ENCODE measurements at places on chromosomes 4 and X.

DNA sequence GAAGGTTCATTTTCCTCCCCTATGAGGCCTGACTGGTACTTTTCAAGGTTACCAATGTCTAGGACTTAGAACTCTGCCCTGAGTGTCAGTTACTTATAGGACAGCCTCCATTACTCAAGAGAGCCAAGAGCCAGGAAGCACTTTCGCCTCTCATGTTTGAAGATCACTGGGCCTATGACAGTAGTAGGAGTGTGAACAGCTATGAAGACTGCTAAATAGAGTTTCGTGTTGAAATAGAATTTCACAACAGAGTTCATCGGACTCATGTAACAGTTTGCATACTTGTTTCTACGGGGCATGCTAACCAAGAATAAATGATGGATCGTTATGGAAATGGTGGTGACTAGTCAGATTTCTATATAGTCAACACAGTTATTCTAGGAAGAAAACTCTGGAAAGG lies 97.8 kb upstream of the GPC4 start:
- no peak for DNase-seq

GRCh38 chr4:172842779-172843178 lies 325.8 kb upstream of the GALNT7 start:
- no peak for DNase-seq

GRCh38 chrX:38891641-38892413 lies 90.6 kb downstream of the MID1IP1 start:
- DNase-seq: no peak

DNA sequence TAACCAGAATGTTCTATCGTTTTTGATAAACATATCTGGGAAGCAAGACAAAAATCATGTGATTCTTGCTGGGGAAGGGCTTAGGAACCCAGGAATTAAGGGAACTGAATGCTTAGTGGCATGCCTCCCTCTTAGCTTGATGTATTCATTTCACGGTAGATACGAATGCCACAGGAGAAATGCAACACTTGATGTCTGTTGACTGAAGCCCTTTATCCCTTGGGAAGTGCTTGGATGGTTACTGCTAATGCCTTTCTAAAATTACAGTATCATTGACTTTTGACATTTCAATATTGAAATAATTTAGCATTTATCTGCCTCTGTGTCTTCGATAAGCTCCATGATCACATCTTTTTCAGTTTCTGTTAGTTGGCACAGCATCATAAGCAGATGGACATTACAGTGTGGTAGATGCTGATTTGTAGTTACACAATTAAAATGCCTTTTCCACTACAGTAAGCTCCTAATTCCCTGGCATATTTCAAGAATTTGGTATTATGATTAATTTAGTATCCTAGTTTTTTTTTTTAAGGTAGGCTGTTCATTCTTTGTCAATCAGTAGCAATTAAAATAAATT lies 226.7 kb downstream of the ARHGAP10 start:
- DNase-seq: no peak

DNA sequence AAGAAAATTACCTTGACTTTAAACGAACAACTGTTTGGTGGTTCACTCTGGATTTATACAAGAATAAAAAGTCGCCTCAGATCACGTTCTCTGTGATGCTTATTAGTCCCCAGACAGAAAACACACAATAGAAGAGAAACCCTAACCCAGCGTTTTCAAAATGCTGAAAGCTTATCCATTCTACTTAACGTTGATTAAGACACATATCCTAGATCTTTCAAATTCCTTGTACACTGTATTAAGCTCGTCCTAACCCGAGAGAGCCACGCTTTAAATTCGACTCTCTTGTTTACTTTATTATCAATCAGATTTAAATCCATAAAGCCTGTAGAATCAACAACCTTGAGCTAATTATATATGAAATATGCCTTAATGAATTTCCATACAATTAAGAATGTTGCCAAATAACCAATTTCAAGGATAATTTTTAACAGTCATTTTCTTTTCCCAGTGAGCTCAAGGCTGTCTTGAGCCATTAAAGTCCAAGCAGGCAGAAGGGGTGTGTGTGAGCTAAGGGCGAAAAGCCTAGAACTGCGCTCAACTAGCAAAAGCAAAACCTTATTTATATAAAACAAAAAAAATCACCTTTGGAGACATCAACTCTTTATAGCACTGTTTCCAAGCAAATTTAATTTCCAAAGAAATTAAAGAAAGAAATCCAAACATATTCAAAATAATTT lies 981 bp upstream of the PITX2 start:
- no peak for DNase-seq

GRCh38 chr4:95516528-95517017 lies 32.2 kb downstream of the UNC5C start:
- DNase-seq: no peak

- no peak for DNase-seq
These were observed 17.0 kb downstream of the PRKG2 start for GRCh38 chr4:81197864-81198524.

GRCh38 chr4:94517492-94517891 lies 65.8 kb downstream of the PDLIM5 start:
- no peak for DNase-seq

GRCh38 chrX:79181401-79181800 lies 36.9 kb downstream of the GPR174 start:
- DNase-seq: no peak

DNA sequence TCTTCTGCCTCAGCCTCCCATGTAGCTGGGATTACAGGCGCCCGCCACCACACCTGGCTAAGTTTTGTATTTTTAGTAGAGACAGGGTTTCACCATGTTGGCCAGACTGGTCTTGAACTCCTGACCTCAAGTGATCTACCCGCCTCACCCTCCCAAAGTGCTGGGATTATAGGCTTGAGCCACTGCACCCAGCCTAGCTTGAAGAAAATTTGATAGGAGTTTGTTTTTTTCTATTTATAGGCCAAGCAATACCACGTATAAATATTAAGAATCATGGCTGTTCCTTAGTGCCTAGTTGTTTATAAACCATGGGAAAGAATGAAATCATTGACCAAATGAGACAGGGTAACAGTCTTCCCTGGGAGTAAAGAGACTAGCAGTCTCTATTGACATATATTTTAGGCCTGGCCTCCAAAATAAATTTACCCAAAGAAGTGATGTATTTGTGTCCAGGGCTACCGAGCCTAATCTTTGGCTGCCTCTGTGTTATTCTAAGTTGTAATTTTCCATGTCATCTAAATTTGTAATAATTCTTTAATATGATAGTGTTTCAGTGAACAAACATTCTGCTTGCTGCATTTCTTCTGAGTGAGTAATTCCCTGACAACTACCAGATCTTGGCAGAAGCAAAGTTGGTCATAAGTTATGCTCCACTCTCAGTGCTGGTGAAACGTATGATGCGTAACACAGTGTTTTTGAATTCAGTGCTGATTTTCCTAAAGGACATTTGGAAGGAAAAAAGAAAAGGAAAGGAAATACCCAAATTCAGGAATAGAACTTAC lies 10.3 kb downstream of the PKD2 start:
- no peak for DNase-seq

- DNase-seq: no peak
These were observed 76.5 kb downstream of the APBB2 start for GRCh38 chr4:41137879-41138278.

- DNase-seq: no peak
These were observed 19.4 kb downstream of the NLGN3 start for GRCh38 chrX:71164071-71164470.

- no peak for DNase-seq
These were observed 98.8 kb upstream of the METTL14 start for GRCh38 chr4:118586357-118586790.

DNA sequence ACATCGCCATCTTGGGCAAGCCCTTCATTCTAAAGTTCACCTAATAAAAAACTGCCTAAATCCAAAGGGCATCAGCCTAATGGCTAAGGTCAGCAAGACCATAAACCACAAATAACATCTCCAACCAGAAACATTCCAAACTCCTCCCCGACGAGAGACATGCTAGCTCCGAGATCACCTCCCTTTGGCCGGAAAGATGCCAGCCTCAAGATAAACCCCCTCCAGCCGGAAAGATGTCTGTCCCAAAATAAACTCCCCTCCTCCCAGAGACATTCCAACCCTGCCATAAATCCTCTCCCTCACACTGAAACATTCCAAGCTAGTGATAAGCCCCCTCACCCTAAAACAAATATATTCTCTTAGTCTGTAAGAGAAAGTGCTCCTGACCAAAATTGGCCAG lies 13.3 kb upstream of the DYNLT3 start:
- no peak for DNase-seq

GRCh38 chr4:33086331-33086925 lies 2366.3 kb downstream of the PCDH7 start:
- DNase-seq: no peak

GRCh38 chr4:185249105-185249504 lies 39.7 kb downstream of the SNX25 start:
- DNase-seq: no peak

DNA sequence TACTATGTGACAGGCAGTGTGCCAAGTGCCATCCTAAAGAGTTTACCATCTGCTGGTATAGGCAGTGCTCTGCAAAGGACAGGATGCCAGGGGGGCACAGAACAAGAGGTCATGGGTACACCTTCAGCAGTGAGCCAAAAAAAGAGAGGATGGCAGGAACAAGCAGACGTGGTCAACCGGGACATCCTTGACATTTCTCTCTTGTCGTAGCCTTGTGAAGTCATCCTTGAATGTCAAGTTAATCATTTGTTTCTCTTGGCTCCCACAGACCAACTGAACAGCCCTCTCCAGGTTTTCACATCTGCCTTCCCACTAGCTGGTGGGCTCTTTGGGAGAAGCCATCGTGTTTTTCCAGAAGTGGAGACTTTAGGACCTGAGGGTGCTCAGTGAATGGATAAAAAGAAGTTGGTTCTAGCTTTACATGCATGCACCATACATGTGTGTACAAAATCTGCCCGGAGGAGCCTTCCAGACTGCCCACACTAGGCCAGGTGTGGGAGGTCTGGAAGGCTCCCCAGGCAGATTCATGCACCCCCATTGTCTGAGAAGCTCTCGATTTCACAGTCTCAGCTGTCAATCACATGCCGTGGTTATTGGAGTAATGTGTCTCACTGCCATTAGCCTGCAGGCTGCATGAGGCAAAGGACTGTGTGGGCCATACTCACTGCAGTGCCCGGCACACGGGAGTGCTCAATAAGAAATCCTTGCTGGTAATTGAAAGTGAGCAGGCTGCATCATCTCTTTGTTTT lies 16.4 kb downstream of the PNMA6F start:
- DNase-seq: no peak

DNA sequence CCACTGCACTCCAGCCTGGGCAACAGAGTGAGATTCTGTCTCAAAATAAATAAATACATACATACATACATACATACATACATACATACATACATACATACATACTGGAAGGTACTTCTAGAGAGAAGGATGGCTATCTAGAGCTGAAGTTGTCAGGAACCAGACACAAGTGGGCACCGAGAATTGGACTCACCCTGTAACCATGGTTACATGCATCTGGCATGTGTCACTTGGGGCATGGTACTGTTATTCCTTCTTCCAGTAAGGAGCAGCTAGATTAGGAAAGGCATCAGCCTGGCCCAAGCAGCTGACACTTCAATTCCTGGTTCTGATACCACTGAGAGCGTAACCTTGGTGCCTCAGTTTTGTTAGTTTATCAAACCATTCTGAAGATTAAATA lies 127.1 kb downstream of the SH3KBP1 start:
- no peak for DNase-seq

DNA sequence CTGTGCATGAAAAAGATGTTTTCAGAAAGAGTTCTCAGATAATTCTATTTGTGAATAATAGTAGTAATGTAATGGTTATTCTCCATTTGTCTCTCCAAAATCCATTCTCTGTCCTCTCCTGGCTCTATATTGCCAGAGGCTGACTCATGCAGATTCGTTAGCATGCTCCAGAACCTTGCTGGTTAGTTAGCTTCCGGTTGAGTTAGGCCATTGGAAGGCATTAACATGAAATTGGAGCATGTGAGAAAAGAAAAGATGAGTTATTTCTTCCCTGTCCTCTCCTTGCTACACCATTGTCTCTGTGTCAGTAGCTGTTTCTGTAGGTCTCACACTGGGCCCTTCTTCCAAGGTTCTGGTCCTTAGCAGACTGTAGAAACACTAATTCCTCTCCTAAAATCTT lies 23.5 kb upstream of the PRDM8 start:
- no peak for DNase-seq

DNA sequence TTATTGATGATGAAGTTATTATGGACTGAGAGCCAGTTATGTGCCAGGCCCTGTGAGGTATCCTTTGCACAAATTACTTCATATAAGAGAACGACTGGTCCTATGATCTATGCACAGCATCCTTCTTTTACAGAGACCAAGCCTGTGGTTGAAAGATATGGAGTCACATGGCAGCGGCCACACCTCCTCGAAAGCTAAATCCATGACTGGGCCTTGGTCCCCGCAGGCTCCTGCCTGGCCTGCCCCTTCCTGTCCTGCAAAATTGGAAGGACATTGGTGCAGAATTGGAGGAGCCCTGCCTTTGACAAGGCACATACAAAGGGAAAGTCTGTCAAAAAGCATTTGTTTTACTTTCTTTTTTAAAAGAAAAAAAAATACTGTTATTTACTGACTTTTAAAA lies 18.3 kb downstream of the SORBS2 start:
- no peak for DNase-seq

DNA sequence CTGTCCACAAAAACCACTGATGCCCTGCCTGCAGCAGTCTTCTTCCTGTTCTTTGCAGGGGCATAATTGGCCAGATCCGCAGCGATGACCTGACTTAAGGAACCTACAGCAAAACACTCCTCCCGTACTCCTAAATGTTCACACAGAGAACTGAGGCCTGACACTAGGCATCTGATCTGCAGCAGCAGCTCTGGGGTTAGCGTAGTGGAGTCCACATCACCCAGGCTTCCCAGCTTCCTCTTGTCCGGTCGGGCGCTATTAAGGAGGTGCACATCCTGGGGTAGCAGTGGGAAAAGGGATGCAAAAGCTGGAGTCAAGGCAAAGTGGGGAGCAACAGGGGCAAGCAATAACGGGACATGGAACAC lies 758 bp downstream of the SCFD2 start:
- no peak for DNase-seq

GRCh38 chrX:3175659-3176438 lies 134.6 kb downstream of the ARSF start:
- no peak for DNase-seq

GRCh38 chr4:173504181-173504503 lies 25.9 kb downstream of the HAND2 start:
- no peak for DNase-seq

DNA sequence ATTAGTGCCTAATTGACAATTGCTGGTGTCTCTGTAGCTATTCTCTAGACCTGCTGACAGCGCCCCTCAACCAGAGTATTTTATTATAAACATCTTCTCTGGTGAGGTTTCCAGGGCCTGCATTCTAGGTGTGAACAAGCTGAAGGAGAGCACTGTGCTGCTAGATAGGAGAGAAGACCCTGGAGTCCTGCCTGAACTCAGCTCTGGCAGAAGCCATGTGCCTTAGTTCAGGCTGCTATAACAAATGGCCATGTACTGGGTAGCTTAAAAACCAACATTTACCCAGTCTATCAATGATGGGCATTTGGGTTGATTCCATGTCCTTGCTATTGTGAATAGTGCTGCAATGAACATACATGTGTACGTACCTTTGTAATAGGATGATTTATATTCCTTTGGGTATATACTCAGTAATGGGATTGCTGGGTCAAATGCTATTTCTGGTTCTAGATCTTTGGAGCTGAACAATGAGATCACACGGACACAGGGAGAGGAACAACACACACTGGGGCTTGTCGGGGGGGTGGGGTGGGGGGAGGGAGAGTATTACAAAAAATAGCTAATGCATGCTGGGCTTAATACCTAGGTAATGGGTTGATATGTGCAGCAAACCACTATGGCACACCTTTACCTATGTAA lies 185.5 kb upstream of the CPEB2 start:
- no peak for DNase-seq

All from activated T-cell treated with anti-CD3 and anti-CD28 coated beads for 48 hours (primary cell).